GOT3 (cell line): ENCODE measurements at places on chromosomes 16 and 17.
A peak's percentile ranks its signal among the peaks of the same experiment; 100 is the strongest.

- no peak for DNase-seq
Measured at GRCh38 chr16:87407511-87408112, 15.5 kb downstream of the MAP1LC3B start.

GRCh38 chr16:68093816-68094613, 8.8 kb downstream of the NFATC3 start:
- DNase-seq: no peak

- no peak for DNase-seq
Measured at GRCh38 chr16:51405361-51405760, 254.3 kb upstream of the SALL1 start.

- DNase-seq: no peak
Measured at GRCh38 chr17:63361182-63361581, 84.9 kb downstream of the CYB561 start.

- DNase-seq: no peak
Measured at GRCh38 chr17:19705201-19705600, 11.2 kb downstream of the SLC47A2 start.

DNA sequence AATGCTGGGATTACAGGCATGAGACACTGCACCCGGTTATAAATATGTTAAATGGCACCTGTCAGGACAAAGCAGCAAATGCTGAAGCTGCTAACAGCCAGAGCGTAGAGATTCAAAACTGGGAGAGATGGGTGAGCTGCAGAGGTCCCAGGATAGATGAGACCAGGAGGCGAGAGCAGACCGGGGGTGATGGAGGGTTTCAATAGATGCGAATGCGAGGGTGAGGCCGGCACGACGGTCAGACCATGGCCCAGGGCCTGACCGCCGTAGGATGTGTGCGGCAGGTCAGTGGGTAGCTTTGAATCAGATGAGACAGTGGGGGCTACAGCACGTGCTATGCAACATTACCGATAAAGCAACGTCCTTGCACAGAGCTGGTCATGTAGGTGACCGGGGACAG, 14.3 kb downstream of the CCDC40 start:
- DNase-seq: no peak

GRCh38 chr16:50002190-50002589, 22.8 kb upstream of the CNEP1R1 start:
- DNase-seq: no peak

DNA sequence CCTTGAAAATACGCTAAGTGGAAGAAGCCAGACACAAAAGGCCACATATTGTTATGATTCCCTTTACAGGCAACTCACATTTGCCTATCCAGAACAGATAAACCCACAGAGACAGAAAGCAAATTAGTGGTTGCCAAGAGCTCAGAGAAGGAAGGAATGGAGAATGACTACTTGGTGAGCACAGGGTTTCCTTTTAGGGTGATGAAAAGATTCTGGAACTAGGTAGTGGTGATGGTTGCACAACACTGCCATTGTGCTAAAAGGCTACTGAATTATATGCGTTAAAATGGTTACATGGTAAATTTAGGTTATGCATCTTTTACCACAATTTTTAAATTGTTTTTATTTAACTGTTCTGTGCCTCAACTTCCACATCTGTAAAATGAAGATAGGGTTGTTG, 4.4 kb downstream of the COPRS start:
- no peak for DNase-seq

- DNase-seq: no peak
Measured at GRCh38 chr16:28537964-28538732, 626 bp downstream of the NUPR1 start.

GRCh38 chr16:75292691-75293090, 41.3 kb upstream of the BCAR1 start:
- DNase-seq: no peak

DNA sequence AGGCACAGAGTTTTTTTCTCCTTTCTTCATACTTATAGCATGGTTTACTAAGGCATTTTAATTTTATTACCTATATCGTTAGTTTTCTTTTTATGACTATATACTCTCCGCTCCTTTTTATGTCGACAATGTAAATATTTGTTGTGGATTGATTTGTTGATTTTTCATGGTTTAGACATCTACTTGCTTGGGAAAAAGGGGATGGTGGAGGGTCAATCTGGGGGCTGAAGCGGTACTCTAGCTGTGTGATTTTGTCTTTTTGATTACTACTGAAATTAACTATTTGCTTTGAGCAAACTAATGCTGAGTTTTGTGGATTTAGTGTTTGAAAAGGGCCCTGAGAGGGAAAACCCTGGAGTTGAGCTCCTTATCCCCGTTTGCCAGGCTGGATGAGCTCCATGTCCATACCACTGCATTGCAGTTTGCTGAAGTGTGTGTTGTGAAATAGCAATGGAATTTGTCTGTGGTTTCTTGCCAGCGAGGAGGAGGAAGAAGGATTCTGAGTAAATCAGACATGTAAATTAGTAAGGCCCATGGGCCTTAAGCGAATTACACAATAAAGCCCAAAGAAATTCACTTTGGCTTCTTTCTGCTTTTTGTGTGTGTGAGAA, 72.0 kb downstream of the FTO start:
- DNase-seq: peak; percentile 2

- no peak for DNase-seq
Measured at GRCh38 chr17:35074711-35075707, 11.5 kb upstream of the RFFL start.

GRCh38 chr17:82218349-82219075, 5.9 kb upstream of the CCDC57 start:
- DNase-seq: no peak

DNA sequence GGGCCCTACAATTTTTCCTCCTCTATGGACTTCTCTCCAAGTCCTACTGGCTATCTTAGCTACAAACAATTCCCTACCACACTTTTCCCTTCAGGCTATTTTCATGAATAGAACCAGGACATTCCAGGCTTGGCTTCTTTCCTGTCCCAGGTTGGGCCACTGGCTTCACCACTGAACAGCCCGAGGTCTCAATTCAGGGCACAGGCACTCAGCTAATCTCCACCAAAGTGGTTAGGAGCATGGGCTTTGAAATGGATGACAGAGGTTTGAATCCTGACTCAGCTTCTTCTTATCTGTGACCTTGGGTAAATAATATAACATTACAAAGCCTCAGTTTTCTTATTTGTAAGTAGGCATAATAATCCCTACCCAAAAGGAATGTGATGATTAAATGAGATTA, 50.9 kb upstream of the ZNF629 start:
- no peak for DNase-seq

DNA sequence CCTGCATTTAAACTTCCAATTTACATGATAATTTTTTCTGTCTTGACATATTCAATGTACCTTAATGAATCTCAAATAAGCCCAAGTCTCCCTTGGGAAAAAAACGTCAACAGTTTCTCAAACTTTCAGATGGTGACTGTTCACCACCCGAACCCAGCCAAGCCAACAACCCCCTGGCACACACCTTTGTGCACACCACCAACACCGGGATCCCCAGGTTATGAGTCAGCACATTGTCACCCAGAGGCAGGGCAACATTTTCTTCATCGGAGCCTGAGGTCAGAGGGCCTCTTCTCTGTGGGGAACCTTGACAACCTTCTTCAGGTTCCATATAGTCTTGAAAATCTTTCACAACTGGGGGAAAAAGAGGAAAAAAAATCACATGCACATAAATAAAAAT, 15.5 kb downstream of the DYNC1LI2 start:
- no peak for DNase-seq

GRCh38 chr16:27430923-27431484, 29.0 kb downstream of the IL21R start:
- no peak for DNase-seq

GRCh38 chr16:31092330-31092729, 2.3 kb downstream of the VKORC1 start:
- no peak for DNase-seq

DNA sequence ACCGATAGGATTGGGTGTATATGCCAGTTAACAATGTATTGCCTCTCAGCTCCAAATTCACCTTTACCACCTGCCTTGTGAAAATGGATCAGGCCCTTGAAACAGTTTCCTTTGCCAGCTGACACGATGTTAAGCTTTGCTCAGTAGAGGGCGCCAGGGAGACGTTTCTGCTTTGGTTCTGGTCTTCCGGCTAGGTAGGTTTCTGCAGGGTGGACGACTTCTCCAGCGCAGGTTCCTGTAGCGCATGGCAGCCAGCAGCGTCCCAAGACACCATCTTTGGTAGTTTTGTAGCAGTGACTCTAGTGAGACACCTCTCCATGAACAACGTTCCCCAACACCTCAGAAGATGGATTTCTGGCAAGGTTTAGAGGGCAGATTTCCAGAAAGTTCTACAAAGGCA, 24.0 kb downstream of the SYCE1L start:
- no peak for DNase-seq

DNA sequence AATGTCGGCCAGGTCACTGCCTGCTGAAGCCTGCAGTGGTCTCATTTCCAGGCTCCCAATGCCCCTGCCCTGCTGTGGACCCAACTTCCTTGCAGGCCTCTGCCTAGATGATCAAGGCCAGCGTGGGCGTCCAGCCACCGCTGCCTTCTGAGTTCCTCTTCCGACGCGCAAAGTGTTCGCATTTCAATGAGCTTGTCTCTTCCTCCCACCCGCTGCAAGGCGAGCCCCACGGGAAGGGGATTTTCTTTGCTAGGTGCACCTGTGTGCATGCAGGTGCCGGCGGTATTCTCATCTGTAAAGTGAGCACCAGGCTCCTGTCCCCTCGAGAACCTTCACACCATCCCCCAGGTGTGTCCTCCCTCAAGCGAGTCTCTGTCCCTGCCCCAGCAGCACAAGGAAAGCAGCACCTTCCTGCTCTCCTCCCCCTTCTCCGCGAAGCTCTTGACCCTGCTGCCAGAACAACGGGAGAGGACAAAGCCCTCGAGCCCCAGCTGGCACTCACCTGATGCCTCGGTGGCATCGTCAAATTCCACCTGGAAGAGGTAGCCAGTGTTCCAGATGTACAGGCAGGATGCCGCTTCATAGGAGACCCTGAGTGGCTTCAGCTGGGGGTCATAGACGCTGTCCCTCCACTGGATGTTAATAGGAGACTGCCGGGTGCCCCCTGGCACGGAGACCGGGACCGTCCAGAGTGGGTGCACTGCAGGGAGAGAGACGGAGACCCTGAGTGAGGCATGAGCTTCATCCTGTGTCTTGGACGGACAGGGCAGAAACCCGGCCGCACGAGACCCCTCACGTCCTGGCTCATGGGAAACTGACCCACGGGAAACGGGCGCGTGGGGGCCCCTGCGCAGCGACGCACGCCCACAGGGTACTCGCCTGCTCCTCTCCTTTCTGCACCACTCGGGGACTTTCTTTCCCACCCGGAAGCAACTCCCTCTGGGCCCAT, 9.8 kb downstream of the CA5A start:
- no peak for DNase-seq

DNA sequence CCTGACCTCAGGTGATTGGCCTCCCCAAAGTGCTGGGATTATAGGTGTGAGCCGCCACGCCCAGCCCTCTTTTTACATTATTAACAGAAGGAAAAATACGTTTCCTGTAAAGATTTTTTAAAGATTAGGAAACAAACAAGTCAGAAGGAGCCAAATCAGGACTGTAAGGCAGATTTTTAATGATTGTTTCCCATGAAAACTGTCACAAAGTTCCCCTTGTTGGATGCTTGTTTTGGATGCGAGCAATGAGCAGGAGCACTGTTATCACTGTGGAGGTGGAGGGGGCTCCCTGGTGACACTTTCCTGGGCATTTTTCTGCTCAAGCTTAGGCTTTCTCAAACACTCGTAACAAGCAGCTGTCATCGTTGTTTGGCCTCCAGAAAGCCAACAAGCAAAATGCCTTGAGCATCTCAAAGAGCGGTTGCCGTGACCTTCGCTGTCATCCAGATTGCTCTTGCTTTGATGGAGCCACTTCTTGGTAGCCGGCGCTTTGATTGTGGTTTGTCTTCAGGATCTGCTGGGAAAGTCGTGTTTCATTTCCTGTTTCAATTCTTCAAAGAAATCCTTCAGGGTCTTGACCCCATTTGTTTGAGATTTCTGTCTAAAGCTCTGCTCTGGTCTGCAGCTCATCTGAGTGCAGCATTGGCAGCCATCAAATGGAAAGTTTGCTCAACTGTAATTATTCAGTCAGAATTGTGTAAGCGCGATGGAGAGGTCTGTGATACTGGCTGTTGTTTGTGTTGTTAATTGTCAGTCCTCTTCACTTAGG, 128.7 kb downstream of the RPTOR start:
- no peak for DNase-seq

GRCh38 chr16:49161191-49161590, 120.4 kb downstream of the CBLN1 start:
- no peak for DNase-seq

DNA sequence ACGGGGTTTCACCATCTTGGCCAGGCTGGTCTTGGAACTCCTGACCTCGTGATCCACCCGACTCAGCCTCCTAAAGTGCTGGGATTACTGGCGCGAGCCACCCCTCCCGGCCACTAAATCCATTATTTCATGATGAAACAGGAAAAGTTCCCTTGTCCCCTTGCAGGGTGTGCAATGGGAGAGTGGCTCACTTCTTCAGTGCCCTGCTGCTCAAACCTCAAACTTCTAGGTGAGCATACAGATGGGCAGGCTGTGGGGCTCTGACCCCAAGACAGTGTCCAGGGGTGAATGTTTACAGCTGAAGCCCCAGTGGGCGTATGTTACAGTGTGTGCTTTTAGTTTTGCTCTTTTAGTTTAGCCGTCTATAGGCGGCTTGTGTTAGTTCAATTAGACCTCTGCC, 34.7 kb downstream of the GJC1 start:
- DNase-seq: no peak

- DNase-seq: no peak
Measured at GRCh38 chr16:4775005-4775404, 8.0 kb upstream of the ZNF500 start.

DNA sequence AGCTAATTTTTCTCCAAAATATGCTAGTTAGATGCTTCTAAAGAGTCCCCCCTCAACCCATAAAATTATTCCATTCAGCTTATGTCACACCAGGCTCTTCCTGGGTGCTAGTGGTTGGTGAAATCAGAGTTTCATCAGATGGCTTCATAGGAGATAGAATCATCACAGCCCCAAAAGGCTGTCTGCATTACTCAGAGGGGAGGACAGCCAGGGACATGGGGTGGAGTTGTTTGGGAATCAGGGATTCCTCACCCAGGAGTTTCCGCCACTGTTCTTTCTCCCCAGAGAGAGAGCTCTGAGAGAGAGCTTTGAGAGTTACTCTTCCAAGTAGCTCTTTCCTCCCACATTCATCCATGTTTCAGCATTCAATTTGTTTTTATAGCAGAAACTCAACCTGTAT, 288 bp upstream of the KRT34 start:
- no peak for DNase-seq

- no peak for DNase-seq
Measured at GRCh38 chr17:38469875-38470274, 41.6 kb downstream of the ARHGAP23 start.

DNA sequence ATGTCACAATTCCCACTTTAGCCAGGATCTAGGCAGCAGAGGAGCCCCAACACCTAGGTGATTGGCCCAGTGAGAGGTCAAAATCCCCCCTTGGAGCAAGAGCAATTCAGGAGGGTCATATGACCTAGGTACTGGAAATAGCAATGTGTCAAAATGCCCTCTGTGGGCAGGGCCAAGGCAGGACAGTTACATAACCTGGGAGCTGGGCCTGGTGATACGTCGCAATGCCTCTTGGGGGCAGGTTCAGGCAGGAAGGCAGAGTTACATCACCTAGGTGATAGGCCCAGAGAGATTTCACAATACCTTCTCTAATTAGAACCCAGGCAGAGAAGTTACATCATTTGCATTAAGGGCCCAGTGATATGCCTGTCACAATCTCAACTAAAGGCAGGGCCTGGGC, 1906.3 kb downstream of the TP53TG3F start:
- no peak for DNase-seq
